Stimulated activated CD4-positive, alpha-beta T cell treated with anti-CD3 and anti-CD28 coated beads, TNF-alpha, amount 100 ng/mL, for 4 hours (primary cell): ENCODE measurements at places on chromosomes 3 and 15.

DNA sequence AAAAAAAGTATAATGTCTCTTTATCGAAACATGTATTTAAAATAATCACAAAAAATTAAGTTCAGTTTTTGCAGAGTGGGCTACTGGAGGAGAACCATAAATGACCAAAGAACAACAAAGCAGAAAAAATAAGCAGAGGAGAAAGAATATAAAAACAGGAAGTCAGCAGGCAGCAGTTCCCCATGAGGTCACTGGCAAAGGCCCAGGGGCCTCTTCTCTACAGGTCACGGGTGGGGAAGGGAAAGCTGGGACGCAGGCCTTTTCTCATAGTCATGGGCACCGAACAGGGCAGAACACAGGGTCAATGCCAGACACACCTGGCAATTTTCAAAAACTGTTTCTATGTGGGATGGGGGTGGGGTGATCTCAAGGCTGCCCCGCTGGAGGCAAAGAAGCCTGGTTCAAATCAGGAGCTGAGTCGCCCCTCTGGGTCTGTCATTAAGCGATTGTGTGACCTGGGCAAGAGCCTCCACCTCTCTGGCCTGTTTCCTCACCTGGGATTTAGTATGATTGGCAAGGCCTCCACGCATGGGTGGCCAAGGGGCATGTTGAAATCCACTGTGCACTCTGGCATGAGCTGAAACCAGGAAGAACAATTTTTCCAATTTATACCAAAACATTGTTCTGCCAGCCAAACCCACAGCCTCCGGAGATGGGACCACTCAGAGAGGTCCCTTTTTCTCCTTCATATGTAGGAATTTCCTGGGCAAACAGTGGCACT is 43.8 kb upstream of the UACA start:
- no peak for DNase-seq

- DNase-seq = no peak
Measured at GRCh38 chr15:83012076-83012426, 612 bp upstream of the C15orf40 start.

DNA sequence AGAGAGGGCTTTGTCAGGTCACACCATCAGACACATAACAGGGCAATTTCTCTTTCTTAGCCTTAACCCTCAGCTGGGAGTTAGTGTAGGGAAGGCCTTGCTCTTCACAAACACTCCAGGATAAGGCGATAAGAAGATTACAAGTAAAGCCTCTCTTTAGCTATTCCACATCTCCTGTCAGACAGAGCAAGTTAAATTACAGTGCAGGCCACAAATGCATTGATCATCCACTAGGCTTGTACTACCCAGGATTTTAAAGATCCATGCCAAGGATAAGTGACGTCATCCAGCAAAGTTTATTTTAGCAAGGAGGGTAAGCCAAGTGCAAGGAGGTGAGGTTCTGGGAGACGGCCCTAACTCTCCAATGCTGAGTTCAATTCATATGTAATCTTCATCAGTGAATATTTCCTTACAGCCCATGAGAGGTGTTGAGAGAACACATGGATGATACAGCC is 890.6 kb upstream of the NR2F2 start:
- DNase-seq = no peak

GRCh38 chr3:186035277-186035676 is 73.6 kb downstream of the ETV5 start:
- no peak for DNase-seq

GRCh38 chr15:42843699-42844098 is 76.9 kb downstream of the TTBK2 start:
- no peak for DNase-seq

- no peak for DNase-seq
Measured at GRCh38 chr3:16743276-16743675, 138.1 kb upstream of the DAZL start.

DNA sequence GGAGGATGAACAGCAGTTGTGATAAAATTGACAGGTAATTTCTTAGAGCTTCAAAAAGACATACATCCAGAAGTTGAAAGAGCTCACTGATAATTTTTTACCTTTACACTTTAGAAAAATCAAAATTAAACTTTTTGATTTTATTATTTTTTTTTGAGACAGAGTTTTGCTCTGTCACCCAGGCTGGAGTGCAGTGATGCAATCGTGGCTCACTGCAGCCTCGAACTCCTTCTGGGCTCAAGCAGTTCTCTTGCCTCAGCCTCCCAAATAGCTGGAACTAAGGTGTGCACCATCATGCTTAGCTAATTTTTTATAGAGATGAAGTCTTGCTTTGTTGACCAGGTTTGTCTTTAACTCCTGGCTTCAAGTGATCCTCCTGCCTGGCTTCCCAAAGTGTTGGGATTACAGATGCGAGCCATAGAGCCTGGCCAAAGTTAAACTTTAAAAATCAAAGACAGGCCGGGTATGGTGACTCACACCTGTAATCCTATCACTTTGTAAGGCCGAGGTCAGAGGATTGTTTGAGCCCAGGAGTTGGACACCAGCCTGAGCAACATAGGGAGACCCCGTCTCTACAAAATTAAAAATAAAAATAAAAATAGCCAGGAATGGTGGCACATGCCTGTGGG is 21.7 kb downstream of the PLA2G4F start:
- DNase-seq = no peak

DNA sequence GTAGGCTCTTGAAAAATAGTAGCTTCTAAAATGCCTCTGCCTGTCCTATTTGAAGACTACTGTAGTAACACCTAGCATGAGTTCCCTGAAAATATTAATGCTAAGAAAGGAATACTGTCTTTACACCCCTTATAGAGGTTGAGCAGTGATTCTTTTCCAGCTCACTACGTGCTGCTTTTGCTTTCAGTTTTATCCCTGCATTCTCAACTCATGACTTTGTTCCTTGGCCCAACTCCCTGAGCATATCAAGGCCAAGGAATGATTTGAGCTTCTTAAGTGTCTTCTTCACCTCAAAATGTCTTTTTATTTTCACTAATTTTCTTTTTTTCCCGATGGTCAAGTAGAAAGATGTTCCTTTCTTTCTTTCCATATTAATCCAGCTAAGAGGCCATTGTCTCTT is 16.5 kb upstream of the P2RY13 start:
- no peak for DNase-seq

DNA sequence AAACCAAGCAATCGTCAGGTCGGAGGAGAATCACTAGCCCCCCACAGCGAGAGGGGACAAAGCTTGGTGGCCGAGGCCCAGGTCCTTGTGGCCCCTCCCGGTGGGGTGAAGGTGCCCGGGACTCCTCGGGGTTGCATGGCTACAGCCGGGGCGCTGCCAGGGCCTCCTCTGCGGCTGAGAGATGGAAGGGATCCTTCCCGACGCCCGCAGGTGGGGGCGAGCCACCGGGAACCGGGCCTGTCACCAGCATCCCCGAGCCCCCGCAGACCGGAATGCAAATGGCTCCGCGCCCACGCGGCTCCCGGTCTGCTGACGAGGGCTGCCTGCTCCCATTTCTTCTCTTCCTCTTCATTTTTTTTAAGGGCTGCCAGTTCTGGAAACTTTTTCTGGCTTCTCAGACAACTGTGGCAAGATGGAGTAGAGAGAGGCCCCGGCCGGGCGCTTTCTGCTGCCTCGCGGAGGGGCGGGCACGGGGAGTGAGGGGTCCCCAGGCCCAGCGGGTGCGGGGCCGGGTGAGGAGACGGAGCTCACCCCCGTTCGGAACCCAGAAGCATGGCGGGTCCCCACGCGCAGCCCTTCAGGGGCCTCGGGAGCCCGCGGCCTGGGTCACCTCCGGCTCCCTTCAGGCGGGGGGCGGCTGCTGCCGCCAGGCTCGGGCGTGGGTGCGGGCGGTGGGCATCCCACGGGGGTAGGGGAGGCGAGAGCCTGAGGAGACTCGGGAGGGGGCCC is 27.5 kb downstream of the MELTF start:
- no peak for DNase-seq
